H1 (cell line): ENCODE measurements at places on chromosomes 6 and 20.

DNA sequence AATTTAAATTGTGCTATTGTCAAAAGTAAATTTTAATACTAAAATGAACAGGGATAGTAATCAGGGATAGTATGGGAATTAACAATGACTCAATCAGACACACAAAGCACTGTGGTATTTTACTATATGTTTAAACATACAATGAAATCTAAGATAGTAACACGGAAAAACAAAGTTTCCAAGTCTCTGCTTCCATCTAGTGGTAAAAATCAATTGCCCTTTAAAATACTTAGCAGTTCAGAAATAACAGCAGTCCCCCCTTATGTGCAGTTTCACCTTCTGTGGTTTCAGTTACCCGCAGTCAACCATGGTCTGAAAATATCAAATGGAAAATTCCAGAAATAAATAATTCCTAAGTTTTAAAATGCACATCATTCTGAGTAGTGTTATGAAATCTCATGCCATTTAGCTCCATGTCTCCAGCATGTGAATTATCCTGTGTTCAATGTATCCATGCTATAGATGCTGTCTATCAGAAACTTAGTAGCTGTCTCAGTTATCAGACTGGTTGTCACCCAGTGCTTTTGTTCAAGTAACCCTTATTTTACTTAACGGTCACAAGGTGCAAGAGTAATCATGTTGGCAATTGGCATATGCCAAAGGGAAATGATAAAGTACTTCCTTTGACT is 58.5 kb downstream of the AHI1 start:
- no peak for DNase-seq

- DNase-seq: no peak
Measured at GRCh38 chr6:34512738-34513115, 43.4 kb downstream of the SPDEF start.

DNA sequence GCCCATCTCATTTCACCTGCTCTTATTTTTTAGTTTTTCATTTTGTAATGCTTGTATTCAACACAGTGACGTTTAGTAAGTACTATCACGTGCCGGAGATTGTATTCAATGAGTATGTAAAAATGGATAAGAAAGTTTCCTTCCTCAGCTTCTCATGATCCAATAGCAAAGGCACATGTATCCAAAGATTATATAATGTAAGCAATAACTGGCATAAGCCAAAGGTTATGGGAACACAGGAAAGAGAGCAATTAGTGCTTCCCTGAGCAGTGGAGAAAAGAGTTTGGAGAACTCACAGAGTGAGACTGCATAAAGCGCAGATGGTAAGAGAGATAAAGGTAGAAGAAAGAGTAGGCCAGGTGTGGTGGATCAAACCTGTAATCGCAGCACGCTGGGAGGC is 21.8 kb upstream of the LTV1 start:
- DNase-seq: no peak

- DNase-seq: no peak
Measured at GRCh38 chr6:26388441-26388840, 5.5 kb downstream of the BTN2A2 start.

GRCh38 chr6:11126876-11127275 is 15.4 kb upstream of the ERVFRD-1 start:
- DNase-seq: no peak

DNA sequence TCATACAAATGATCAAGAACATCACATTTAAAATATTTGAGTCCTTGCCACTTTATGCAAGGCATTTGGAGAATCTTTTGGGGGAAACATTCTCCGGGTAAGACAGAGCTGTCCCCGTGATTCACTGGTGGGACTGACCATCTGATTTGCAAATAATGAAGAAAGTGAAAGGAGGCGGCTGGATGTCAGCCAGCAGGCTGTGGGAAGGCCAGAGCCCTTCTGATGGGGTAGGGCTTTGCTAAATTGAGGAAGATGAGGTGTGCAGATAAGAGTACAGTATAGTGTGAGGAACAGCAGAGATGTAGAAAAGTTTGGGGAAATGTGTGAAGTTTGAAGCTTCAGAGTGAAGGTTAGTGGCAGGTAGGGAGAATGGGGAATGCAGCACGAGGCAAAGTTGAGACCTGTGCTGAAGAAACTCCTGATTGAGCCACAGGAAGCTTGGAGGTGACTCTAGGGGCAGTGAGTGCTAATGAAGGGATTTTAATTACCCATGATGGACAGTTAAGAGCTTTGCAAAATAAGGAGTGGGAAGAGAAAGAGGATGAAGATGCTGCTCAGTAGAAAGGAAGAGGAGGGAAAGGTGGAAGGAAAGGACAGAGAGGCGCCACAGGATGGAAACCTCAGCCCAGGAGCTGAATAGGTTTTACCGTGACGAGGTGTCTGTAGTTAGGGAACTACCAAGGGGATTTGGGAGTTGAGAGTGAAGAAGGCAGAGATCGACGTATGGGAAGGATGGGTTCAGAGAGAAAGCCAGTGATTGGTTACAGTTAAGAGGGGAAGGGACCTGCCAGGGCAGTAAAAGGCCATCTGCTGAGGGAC is 68.7 kb downstream of the SNX9 start:
- DNase-seq: no peak

DNA sequence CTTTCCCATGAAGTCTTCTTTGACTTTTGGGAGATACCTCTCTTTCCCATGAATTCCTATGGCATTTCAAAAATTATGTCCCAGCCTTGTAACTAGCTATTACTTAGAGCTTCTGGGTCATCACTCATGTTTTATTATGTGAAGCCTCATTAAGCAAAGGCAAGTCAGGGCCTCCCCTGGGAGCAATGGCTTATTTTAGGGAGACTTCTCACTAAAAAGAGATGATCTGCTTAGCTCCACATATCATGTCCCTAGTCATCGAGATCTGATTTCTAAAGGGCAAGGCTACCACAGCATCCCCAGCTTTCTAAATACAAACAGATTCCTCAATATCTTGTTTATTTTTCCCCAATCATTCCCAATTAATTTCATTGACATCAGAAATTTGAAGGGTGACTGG is 154.0 kb upstream of the MANEA start:
- no peak for DNase-seq

- no peak for DNase-seq
Measured at GRCh38 chr6:116385459-116385802, 14.7 kb downstream of the DSE start.

DNA sequence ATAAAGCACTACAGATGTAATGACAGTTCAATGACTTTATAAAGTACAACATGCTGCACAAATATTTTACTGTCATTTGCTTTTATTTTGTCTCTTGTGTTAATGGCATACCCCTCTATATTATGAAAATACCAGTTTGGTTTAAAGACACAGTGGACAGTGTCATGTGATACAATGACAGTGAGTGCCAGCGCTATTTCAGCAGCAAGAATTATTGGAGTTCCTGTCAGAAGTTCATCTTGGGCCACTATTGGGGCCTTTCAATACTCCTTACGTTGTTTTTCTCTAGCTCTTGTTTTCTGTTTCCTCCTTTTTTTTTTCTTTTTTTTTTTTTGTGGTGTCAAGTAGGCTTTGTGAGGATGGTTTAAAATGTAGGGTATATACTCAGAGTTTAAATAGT is 232.5 kb downstream of the FARS2 start:
- no peak for DNase-seq

- no peak for DNase-seq
Measured at GRCh38 chr6:41630946-41631345, 7.3 kb upstream of the MDFI start.

GRCh38 chr20:7723284-7723683 is 217.0 kb downstream of the HAO1 start:
- no peak for DNase-seq

DNA sequence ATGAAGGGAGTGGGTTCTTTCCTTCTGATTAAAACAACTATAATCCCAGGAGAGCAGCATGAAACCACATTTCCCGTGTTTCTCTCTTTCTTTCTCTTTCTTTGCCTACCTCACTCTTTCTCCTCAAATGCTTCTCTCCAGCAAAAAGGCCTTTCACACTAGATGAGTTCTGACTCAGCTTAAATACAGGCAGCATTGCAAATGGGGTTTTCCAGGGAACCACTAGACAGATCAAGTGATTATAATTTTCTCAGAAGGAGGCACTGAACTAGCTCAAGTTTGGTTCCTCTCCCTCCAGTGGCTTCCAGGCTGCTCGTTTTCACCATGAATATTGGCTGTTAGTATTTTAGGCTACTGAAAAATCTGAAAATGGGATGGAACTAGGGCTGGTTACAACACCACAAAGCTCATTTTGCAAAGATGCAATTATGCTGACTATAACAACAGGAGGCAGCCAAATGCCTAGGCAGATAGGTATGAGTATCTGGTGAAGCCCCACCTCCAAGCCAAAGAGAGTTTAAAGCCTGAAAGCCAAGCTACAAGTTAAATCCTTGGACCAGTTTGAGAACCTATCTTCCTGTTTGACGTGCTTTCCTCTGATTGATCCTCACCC is 260.0 kb downstream of the MMUT start:
- no peak for DNase-seq

GRCh38 chr6:14146506-14147096 is 29.0 kb downstream of the CD83 start:
- DNase-seq: no peak

- DNase-seq: no peak
Measured at GRCh38 chr6:52731719-52732118, 31.6 kb downstream of the GSTA2 start.

GRCh38 chr6:5132731-5133130 is 47.6 kb downstream of the PPP1R3G start:
- DNase-seq: peak; percentile 9

GRCh38 chr6:109006818-109007217 is 87.8 kb downstream of the SESN1 start:
- no peak for DNase-seq

DNA sequence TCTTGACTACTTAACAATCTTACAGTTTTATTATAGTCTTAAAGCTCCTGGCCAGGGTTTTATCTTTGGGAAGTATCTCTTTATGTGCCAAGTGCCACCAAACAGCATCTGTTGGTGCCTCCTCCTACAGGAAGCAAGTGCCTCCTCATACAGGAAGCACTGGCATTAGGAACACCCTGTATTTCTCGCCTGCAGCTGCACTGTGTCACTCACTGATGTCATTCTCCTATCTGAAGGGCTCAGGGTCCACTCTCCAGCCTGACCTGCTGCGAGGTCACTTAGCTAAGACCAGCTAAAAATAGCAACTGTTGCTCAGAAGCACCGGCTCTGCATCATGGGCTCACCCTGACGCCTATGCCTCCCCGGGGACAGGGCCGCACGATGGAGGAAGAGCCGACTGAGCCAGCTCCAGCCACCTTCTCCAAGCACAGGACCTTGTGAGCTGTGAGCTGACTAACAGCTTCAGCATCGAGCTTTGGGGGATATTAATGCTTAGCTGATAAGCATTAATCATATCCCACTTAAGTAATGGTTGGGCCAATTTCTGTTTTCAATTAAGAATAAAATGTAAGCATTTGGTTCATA is 66.3 kb upstream of the CD93 start:
- peak; percentile 27 for DNase-seq

DNA sequence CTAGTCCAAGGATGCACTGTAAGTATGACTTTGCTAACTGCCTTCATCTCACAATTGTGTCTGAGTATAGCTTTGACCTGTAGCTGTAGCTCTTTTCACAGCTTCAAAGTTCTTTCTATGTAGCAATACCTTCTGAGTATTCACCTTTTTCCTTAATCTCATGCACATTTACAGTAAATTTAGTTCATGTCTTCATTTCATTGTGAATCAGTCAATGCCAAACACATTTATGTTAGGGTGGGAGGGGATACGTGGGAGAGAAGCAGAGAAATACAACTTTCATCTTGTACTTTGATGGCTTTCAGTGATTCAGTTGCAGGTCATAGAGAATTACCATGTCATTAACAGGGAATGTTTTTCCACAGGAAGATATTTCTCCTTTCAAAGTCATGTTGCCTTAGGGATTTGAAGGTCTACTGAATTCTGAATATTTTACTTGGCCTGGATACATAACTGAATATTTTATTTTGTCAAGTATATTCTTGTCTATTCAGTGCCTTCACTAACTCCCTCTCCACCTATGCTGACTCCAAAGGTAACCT is 119.2 kb downstream of the TINAG start:
- no peak for DNase-seq

GRCh38 chr20:24382331-24382730 is 87.1 kb upstream of the SYNDIG1 start:
- no peak for DNase-seq

GRCh38 chr6:41942067-41942851 is 651 bp upstream of the CCND3 start:
- no peak for DNase-seq

DNA sequence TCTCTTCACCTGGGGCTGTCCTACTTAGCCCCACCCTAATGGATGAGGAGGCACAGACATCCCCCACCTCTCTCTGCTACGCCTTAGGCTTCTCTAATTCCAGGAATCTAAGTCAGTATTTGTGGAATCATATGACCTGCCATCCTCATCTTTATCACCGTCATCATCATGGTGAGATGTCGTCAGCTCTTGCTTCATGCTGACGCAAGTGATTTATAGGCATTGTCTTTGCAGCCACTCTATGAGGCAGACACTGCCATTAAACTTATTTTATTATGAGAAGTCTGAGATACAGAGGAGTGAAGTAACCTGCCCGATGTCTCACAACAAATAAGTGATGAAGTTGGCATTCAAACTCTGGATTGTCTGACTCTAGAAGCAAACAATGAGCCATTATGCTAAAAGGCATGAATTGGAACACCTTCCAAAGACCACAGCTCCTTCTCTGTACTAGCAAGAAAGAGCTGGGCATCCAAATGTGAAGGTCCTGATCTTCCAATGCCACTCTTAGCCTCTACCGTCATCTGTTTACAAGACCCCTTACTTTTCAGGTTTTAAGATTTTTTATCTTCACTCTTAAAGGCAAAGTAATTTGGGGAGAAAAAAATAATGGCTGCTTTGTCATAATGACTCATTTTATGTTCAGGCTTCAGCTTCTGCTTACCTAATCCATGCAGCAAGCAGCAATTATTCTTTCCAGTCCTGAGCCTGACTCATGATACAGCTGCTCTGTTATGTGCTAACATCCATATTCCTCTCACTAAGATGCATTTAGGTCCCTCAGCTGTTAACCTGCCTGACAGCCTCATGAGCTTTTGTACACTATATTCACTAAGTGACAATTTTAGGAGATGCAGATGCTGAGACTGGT is 113.7 kb upstream of the BCLAF1 start:
- no peak for DNase-seq

- no peak for DNase-seq
Measured at GRCh38 chr6:22590423-22590822, 21.1 kb downstream of the HDGFL1 start.

DNA sequence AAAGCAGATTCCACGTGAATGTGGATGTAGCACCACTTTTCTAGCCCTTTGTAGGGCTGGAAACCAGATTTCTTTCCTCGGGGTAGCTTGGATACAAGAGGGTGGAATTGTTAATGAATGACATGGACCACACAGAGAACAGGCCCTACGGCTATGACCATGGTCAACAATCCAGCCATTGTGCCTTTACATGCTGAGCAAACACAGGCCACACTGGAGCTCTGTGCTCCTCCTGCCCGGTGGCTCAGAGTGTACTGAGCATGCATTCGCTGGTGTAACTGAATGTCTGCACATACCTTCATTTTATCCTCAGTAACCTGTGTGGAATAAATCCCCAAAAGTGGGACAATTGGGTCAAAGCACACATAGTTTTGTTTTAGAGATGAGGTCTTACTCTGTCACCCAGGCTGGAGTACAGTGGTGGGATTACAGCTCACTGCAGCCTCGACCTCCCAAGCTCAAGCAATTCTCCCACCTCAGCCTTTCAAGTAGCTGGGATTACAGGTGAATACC is 32.8 kb downstream of the LRP11 start:
- no peak for DNase-seq
